ENCODE measurements at places on chromosomes 11 and 22.

- H3K27me3 ChIP-seq, result no peaks in the 10 kb centered on the region
- DNase-seq, result no peak
- H3K4me3 ChIP-seq, result no peak overlapping the region
- no peaks in the 10 kb centered on the region for H3K4me1 ChIP-seq
Observed at GRCh38 chr22:34017205-34017604, 96.9 kb upstream of the LARGE1 start.

DNA sequence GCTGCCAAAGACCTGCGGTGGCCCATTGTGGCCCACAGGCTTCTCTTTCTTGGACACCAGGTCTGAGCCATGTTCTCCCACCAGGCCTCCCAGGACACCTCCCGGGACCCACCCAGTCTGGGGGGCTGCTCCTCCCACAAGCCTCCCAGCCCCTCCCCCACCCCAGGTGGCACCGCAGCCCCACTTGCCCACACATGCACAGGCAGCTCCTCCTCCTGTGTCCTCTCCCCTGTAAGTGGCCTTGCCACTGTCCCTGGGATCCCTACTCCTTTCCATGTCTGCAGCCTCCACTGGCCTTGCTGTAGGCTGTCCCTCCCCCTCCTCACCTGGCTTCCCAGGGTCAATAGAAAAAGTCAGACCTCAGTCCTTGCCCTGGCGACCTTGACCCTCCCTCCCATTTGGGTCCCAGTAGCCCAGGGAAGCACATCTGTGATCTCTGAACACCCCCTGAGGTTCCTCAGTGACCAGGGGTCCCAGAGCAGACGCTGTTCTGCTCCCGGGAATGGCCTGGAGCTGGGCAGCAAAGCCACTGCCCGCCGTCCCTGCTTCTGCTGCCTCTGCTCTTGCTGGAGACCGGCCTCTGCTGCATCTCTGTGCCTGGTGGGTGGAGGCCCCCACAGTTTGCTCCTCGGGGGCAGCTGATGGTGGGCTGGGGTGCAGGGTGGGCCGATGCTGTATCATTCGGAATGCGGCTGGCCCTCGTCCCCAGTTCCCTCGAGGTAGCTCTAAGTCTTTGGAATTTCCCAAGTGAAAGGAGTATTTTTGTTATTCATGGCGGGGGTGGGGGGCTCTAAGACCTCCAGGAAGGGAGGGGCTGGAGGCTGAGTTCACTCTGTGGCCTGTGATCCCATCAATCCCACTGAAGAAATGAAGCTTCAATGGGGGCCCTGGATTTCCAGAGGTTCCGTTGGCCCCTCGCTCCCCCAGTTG lies 43.6 kb downstream of the ARHGAP8 start:
- peaks cover 42% of the 10 kb centered on the region for H3K27me3 ChIP-seq
- no peaks in the 10 kb centered on the region for H3K4me1 ChIP-seq
- no peaks in the 10 kb centered on the region for H3K36me3 ChIP-seq
- no peak overlapping the region for H3K27ac ChIP-seq
- no peak overlapping the region for H3K4me3 ChIP-seq

- no peaks in the 10 kb centered on the region for H3K4me1 ChIP-seq
- H3K36me3 ChIP-seq, result no peaks in the 10 kb centered on the region
- no peaks in the 10 kb centered on the region for H3K27me3 ChIP-seq
- no peak overlapping the region for H3K27ac ChIP-seq
Observed at GRCh38 chr11:6941970-6942369, 15.7 kb downstream of the ZNF215 start.

DNA sequence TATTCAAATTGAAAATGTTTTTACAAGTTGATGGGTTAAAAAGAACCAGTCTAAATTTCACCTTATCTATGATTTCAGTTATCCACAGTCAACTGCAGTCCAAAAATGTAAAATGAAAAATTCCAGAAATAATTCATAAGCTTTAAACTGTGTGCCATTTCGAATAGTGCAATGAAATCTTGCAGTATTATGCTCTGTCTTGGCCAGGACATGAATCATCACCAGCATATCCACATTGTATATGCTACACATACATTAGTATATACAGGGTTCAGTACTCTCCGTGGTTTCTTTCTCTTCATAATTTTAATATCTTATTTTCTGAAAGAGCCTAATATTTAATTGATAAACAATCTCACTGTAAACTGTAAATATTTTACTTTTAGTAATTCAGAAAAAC lies 45.9 kb downstream of the ARHGAP32 start:
- no peaks in the 10 kb centered on the region for H3K27me3 ChIP-seq
- peak; percentile 64 for DNase-seq
- H3K4me3 ChIP-seq, result no peak overlapping the region
- no peak overlapping the region for H3K27ac ChIP-seq
- H3K4me1 ChIP-seq, result no peaks in the 10 kb centered on the region
- H3K36me3 ChIP-seq, result no peaks in the 10 kb centered on the region

- peaks cover 19% of the 10 kb centered on the region for H3K27me3 ChIP-seq
Observed at GRCh38 chr22:35524966-35525686, 15.5 kb upstream of the RASD2 start.

- H3K4me1 ChIP-seq, result no peaks in the 10 kb centered on the region
- peaks cover 17% of the 10 kb centered on the region for H3K27me3 ChIP-seq
- H3K4me3 ChIP-seq, result no peak overlapping the region
- DNase-seq, result no peak
Observed at GRCh38 chr22:43390166-43390565, 21.6 kb upstream of the MPPED1 start.

DNA sequence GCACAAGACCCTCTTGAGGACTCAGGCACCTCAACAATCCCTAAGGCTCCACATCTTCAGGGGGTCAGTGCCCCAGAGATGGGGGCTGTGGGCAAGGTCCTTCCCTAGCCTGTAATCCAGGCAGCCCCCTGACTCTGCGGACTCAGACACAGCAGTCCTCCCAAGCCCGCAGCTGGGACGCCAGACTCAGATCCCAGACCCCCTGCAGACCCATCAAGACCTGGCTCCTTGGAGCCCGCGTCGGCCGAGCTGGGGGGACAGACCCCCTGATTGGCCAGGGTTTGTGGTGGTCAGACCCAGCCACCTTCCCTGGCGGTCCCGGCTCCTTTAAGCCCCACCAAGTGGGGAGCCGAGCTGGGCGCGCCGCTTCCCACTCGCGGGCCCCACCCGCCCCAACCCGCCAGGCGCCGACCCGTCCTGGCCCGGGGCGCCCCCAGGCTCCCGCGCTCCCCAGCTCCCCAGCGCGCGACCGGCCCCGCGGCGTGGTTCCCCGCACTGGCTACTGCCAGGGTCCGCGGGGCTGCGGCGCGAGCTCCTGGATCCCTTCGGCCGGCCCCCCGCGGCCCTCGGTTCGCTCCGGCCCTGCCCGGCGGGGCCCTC lies 458 bp downstream of the OSBPL5 start:
- H3K27ac ChIP-seq, result peak overlapping the region; percentile 60
- no peaks in the 10 kb centered on the region for H3K36me3 ChIP-seq
- peaks cover 38% of the 10 kb centered on the region for H3K4me1 ChIP-seq

DNA sequence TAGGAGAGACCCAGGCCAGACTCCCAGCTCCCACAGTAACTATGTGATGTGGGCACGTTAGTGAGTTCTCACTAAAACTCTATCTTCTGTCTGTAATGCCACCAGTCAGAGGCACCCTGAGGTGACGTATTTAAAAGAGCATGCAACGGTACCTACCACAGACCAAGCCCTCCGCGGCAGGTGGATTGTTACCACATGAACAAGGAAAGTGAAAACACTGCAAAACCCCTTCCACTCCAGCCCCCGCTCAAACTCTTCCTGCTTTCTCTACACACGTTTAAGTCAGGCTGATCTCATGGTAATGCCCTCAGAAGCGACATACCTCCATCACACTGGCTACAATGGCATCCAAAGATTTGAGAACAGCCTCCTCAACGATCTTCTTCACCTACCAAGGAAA lies 36.7 kb downstream of the SERPIND1 start:
- H3K36me3 ChIP-seq, result peaks cover 27% of the 10 kb centered on the region
- H3K4me1 ChIP-seq, result peaks cover 7% of the 10 kb centered on the region
- H3K27me3 ChIP-seq, result no peaks in the 10 kb centered on the region
- H3K4me3 ChIP-seq, result no peak overlapping the region

DNA sequence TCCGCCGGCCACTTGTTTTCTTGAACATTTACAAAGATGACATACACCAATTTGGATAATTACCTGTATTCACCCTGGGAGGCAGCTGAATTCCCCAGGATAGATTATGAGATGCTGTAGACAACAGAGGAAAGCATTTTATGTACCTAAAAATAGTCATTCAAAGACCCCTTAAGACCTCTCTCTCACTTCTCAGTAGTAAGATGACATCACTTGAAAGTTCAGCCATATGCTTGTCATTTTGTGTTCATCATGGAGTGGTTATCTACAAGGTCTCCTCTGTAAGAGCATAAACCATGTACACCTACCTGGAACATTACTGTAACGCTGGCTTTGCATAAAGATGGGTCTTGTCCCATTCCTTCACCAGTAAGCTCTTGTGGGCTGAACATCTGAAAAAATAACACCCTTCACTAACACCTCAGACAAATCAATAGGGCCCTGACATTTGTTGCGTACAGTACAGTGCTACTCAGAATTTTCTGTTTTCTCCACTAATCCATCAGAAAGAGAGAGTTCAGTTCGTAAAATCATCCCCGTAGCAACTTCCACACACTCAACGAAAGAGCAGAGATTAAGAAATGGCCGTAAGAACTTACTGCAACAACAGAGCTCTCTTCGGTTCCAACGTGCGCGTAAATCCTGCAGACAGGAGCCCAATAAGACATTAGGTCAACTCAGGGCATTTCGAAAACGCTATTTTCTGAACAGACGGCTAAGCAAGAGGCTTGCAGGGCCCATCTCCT lies 15.6 kb upstream of the WDR74 start:
- H3K27ac ChIP-seq, result peak overlapping the region; percentile 89
- peak overlapping the region; percentile 72 for H3K4me3 ChIP-seq
- no peak for DNase-seq
- H3K27me3 ChIP-seq, result no peaks in the 10 kb centered on the region
- peaks cover 30% of the 10 kb centered on the region for H3K36me3 ChIP-seq

- H3K27ac ChIP-seq, result no peak overlapping the region
- no peaks in the 10 kb centered on the region for H3K27me3 ChIP-seq
- peaks cover 28% of the 10 kb centered on the region for H3K36me3 ChIP-seq
- no peak overlapping the region for H3K4me3 ChIP-seq
Observed at GRCh38 chr11:3781423-3781822, 15.9 kb downstream of the NUP98 start.

DNA sequence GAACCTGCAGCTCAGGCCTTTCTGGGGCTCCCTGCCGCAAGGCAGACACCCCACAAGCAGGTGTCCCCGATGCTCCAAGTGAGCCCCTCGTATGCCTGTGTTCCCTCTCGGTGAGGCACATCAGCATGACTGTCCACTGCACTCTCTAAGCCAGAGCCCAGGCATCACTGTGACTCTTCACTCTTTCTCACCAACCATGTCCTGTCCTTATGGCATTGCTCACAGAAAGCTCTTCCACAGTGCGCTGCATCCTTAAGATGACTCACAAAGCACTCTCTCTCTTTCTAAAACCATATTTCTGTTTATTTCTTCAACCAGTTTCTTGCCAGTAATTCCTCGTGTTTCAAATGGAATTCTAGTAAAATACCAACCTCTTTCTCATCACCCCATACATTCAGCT lies 18.1 kb downstream of the GAB4 start:
- H3K4me3 ChIP-seq, result no peak overlapping the region
- no peaks in the 10 kb centered on the region for H3K36me3 ChIP-seq
- no peaks in the 10 kb centered on the region for H3K4me1 ChIP-seq
- no peaks in the 10 kb centered on the region for H3K27me3 ChIP-seq
- DNase-seq, result no peak
- H3K27ac ChIP-seq, result no peak overlapping the region

GRCh38 chr11:68963779-68964178 lies 17.0 kb downstream of the MRGPRD start:
- no peaks in the 10 kb centered on the region for H3K4me1 ChIP-seq
- no peak overlapping the region for H3K4me3 ChIP-seq
- H3K27ac ChIP-seq, result no peak overlapping the region
